Bone marrow (tissue), 2 donors: ENCODE measurements at places on chromosomes 12 and 14.

DNA sequence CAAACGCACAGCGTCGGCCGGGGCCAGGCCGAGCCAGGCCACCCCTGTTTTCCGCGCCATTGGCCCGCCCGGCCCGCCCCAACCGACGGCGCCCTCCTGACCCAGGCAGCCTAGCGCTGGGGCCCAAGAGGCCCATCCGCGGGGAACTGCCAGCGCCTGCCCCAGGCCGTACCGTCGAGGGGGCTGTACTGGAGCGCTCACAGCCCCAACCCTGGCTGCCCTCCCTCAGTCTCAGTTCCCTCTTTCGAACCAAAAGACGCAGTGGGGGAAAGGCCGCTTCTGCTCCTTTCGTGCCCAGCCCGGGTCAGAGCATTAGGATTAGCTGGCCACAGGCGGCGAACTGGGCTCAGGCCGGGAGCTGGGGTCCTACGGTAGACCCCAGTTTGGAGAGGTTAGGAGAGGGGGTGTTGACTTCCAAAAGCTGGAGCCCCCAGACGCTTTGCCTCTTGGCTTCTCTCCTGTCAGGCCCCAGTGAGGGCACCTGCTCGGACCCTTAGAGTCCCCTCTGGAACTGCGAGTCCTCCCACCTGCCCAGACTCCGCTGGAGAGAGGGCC is 1.9 kb downstream of the NKX2-1 start:
- no peak for DNase-seq

DNA sequence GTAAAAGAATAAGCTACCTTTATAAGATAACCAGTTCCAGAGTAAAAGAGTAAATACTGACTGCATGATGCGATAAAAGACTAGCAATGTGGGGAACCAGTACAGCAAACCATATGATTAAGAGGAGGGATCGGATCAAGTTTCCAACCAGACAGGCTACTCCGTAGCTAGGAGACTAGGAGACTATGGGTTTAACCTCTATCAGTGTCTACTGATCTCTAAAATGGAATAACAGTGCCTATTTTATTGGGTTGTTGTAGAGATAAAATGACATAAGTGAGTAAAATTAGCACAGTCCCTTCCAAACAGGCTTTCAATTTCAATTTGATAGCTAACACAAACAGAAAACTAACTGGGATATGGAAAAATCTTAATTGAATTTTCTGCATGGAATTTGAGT is 76.0 kb downstream of the PAWR start:
- DNase-seq = no peak

DNA sequence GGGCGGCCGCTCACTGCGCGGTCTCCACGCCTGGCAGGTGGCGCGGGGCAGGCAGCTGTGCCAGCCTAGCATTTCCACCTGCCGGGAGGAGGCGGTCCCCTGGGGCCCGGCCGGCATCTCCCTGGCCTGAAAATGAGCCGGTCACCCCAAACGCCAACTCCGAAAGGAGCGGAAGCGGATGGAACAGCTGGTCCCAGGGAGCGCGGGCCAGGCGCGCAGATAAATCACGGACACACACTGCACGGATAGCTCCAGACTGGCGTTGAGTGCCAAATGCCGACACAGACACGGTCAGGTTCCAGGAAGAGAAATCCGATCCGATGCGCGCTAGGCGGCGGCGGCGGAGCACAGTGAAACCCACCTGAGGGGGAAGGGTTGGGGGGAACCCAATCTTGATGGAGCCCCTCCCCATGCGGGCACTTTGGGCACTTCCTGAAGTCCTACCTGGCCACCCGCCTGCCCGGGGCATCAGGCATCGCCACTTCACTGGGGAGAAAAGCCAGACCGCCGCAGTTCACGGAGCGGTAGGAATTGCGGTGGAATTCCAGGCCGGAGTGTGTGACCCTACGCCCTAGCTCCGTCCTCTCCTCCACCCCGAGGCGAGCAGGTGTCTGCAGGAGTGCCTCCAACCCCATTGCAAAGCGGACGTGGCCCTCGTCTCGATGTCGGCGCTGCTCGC is 624 bp upstream of the PLEKHD1 start:
- DNase-seq = no peak

- DNase-seq = no peak
Observed at GRCh38 chr14:100346306-100347091, 23.4 kb downstream of the SLC25A47 start.

- DNase-seq = no peak
Observed at GRCh38 chr12:45231515-45232145, 15.7 kb downstream of the ANO6 start.

DNA sequence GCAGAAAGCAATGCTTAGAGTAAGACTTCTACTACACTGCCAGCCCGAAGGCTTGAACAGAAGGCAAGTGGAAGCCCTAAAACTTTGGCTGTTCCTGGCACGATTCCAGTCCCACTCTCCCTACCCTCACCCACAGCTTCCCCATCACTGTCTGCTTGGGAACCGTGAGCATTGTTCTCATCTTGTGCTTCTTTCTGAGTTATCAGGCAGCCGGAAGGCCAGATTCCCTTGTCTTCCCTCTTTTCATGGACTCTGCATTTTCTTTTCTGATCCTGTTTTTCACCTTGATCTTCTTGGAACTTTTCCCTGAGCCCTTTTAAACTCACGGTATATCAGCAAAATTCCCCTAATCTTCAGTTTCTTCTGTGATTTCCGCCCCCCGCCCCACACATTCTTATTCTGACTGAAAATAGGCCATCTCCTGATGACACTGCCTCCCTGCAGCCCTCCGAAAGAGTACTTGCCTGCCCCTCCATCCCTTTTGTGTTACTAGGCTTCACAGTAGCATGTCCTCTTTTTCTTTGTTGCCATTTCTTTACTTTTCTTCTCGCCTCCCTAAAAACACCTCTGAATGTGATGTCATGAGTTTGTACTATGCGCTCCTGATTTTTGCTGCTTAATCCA is 29.9 kb downstream of the RCOR1 start:
- DNase-seq = peak; percentile 68
